ENCODE measurements at places on chromosomes 4 and X.
A peak's percentile ranks its signal among the peaks of the same experiment; 100 is the strongest.

GRCh38 chrX:12741416-12741815, 49.8 kb upstream of the PRPS2 start:
- H3K27ac ChIP-seq: no peak overlapping the region
- no peaks in the 10 kb centered on the region for H3K27me3 ChIP-seq
- H3K36me3 ChIP-seq: no peaks in the 10 kb centered on the region
- no peak for DNase-seq
- H3K4me3 ChIP-seq: no peak overlapping the region

DNA sequence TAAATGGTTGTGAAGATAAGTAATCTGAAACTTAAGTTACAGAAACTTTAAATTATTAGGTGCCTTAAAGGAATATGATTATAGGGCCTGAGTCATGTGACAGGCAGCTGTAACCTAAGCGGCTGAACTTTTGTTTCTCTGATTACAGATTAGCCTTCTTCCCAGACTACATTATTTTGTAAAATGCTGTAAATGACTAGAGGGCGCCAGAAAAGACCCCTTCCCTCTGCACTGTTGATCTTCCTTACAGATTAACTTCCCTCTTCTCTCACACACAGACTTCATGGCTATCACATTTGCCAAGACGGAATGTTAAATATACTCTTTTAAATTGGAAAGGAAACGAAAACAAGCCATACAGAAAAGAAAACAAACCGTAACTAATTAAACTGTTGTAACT, 96.6 kb downstream of the EVC2 start:
- no peak overlapping the region for H3K4me3 ChIP-seq
- H3K27ac ChIP-seq: no peak overlapping the region
- H3K4me1 ChIP-seq: no peaks in the 10 kb centered on the region
- DNase-seq: no peak

GRCh38 chr4:28350485-28350884, 1489.8 kb downstream of the STIM2 start:
- no peaks in the 10 kb centered on the region for H3K4me1 ChIP-seq
- no peaks in the 10 kb centered on the region for H3K27me3 ChIP-seq
- no peak for DNase-seq
- no peak overlapping the region for H3K4me3 ChIP-seq
- no peaks in the 10 kb centered on the region for H3K36me3 ChIP-seq

- peaks cover 2% of the 10 kb centered on the region for H3K36me3 ChIP-seq
- no peaks in the 10 kb centered on the region for H3K4me1 ChIP-seq
- no peak overlapping the region for H3K27ac ChIP-seq
- DNase-seq: no peak
These were observed 15.1 kb upstream of the REPS2 start for GRCh38 chrX:16931371-16931770.

DNA sequence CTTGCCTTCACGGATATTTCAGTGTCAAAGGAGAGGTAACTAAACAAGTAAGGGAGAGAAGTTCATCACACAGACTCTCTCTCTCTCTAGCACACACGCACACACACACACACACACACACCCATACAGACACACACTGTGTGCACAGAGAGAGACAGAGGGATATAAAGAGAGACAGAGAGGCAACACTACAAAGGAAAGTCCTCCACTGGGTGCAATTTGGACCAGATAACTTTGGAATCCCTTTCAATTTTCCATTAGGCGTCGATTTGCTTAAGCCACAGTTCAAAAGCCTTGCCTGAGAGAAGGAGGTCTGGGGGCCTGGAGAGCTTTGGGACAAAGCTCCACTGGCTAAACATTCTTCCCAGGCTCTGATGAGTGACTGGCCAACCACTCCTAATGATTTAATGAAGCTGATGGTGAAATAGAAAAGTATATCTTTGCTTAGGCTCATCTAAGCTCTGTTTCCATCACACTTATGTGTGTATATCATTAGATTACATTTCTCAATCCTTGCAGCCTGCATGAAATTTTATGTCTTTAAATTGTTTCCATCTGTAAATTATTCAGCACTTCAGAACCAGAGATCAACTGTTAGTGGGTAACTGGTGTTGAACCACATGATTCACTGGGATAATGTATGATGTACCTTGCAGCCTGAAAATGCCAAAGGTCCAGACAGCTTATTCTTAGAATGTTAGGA, 180.8 kb downstream of the MAGEB17 start:
- DNase-seq: no peak
- no peak overlapping the region for H3K4me3 ChIP-seq
- H3K36me3 ChIP-seq: no peaks in the 10 kb centered on the region
- H3K27ac ChIP-seq: no peak overlapping the region
- H3K27me3 ChIP-seq: peaks cover 34% of the 10 kb centered on the region

DNA sequence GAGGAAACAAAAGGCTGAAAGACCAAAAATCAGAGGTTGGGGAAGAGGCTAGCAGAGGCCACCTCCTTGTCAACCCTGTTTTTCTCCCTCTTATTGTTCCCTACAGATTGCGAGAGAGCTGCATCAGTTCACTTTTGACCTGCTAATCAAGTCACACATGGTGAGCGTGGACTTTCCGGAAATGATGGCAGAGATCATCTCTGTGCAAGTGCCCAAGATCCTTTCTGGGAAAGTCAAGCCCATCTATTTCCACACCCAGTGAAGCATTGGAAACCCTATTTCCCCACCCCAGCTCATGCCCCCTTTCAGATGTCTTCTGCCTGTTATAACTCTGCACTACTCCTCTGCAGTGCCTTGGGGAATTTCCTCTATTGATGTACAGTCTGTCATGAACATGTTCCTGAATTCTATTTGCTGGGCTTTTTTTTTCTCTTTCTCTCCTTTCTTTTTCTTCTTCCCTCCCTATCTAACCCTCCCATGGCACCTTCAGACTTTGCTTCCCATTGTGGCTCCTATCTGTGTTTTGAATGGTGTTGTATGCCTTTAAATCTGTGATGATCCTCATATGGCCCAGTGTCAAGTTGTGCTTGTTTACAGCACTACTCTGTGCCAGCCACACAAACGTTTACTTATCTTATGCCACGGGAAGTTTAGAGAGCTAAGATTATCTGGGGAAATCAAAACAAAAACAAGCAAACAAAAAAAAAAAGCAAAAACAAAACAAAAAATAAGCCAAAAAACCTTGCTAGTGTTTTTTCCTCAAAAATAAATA, 179.9 kb downstream of the AR start:
- H3K4me1 ChIP-seq: no peaks in the 10 kb centered on the region
- H3K4me3 ChIP-seq: no peak overlapping the region
- H3K27ac ChIP-seq: no peak overlapping the region
- no peaks in the 10 kb centered on the region for H3K27me3 ChIP-seq
- DNase-seq: no peak
- H3K36me3 ChIP-seq: no peaks in the 10 kb centered on the region

DNA sequence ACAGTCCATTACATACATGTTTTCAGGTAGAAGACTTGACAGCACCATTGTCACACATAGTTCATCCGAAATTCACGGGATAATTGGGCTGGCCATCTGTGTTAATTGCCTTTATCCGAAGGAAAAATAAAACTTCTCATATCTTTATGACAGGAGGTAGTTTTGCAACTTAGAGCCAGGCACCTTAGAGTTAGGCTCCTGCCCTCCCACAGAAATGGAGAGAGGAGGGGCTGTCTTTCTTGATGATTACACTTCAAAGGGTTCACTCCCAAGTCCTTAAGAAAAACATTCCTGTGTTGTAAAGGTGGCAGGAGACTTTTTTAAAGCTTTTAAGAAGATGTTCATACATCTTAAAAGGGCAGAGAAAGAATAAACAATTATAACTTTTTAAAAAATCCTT, 10.5 kb upstream of the SCARB2 start:
- peaks cover 34% of the 10 kb centered on the region for H3K27me3 ChIP-seq
- no peak overlapping the region for H3K4me3 ChIP-seq
- DNase-seq: no peak
- no peaks in the 10 kb centered on the region for H3K36me3 ChIP-seq

- no peaks in the 10 kb centered on the region for H3K27me3 ChIP-seq
- peaks cover 1% of the 10 kb centered on the region for H3K36me3 ChIP-seq
- H3K27ac ChIP-seq: no peak overlapping the region
- DNase-seq: no peak
These were observed 2.7 kb upstream of the TIMP1 start for GRCh38 chrX:47579537-47579936.

DNA sequence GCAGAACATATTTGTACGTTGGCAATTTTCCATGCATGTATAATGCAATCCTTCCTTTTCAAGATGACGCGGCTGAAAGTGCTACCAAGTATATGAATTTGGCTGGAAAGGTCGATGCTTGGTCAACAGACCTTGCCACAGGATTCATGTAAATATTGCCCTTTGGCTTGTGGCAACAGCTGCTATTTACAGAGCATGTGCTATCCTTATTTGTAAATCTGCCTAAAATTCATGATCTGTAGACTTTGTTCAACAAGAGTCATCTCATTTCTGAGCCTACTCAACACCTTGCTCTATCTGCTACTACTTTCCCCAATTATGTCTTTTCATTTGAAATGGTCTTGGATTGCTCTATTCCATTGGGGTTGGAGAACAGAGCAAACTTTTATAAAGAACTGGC, 1.9 kb upstream of the SMARCA1 start:
- H3K27me3 ChIP-seq: peaks cover 8% of the 10 kb centered on the region
- peaks cover 5% of the 10 kb centered on the region for H3K4me1 ChIP-seq
- H3K36me3 ChIP-seq: peaks cover 2% of the 10 kb centered on the region
- DNase-seq: no peak

DNA sequence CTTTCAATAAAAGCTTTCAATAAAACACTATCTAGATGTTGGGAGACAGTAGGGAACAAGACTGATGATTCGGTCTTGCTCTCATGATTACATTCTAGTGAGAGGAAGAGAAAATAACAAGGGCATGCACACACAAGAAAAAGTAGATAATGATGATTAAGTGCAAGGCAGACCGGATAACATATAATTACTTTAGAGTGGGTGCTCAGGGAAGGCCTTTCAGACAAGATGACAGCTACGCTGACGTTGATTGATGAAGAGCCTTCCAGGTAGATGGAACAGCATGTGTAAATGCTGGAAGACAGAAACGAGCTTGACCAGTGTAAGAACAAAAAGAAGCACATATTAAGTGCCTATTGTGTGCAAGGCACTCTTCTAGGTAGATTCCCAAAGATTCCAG, 43.4 kb downstream of the TXK start:
- peaks cover 6% of the 10 kb centered on the region for H3K36me3 ChIP-seq
- DNase-seq: no peak
- no peak overlapping the region for H3K4me3 ChIP-seq
- H3K4me1 ChIP-seq: peaks cover 3% of the 10 kb centered on the region
- no peak overlapping the region for H3K27ac ChIP-seq

DNA sequence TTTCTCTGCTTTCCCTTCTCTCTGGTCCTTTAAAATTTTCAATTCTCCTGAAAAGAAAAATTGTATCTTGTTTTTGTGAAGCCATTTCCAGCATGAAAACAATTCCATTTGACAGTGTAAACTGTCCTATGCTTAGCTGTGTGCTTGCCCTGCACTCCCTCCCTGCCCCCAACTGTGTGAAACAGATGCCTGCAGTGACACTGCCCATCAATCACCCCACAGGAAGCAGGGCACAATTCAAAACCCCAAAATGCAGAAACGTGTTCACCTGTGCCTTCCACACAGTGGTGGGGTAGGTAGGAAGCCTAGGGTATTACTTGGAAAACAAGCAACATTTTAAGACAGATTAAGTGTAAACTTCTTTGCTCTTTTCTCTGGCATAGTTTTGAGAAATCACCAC, 6.2 kb upstream of the FHDC1 start:
- no peak overlapping the region for H3K4me3 ChIP-seq
- peaks cover 4% of the 10 kb centered on the region for H3K4me1 ChIP-seq
- no peak for DNase-seq

- no peak for DNase-seq
- H3K27me3 ChIP-seq: no peaks in the 10 kb centered on the region
- no peak overlapping the region for H3K27ac ChIP-seq
- H3K36me3 ChIP-seq: peaks cover 2% of the 10 kb centered on the region
- H3K4me3 ChIP-seq: no peak overlapping the region
- H3K4me1 ChIP-seq: no peaks in the 10 kb centered on the region
These were observed 234.7 kb downstream of the DKK2 start for GRCh38 chr4:106801386-106801785.

- H3K4me3 ChIP-seq: no peak overlapping the region
- H3K4me1 ChIP-seq: no peaks in the 10 kb centered on the region
- H3K27ac ChIP-seq: no peak overlapping the region
- DNase-seq: no peak
- H3K27me3 ChIP-seq: no peaks in the 10 kb centered on the region
These were observed 35.5 kb upstream of the PCDH19 start for GRCh38 chrX:100445593-100445992.

- no peak overlapping the region for H3K27ac ChIP-seq
- no peak for DNase-seq
- no peak overlapping the region for H3K4me3 ChIP-seq
- peaks cover 10% of the 10 kb centered on the region for H3K27me3 ChIP-seq
These were observed 53.0 kb upstream of the KDR start for GRCh38 chr4:55178226-55179005.

- no peaks in the 10 kb centered on the region for H3K4me1 ChIP-seq
- no peak for DNase-seq
- no peaks in the 10 kb centered on the region for H3K27me3 ChIP-seq
- H3K36me3 ChIP-seq: no peaks in the 10 kb centered on the region
These were observed 425.3 kb downstream of the SPRY1 start for GRCh38 chr4:123821861-123822260.

GRCh38 chr4:150049682-150050081, 28.6 kb upstream of the DCLK2 start:
- no peaks in the 10 kb centered on the region for H3K4me1 ChIP-seq
- no peak overlapping the region for H3K4me3 ChIP-seq
- peaks cover 2% of the 10 kb centered on the region for H3K27me3 ChIP-seq
- no peaks in the 10 kb centered on the region for H3K36me3 ChIP-seq
- DNase-seq: no peak
- H3K27ac ChIP-seq: no peak overlapping the region

DNA sequence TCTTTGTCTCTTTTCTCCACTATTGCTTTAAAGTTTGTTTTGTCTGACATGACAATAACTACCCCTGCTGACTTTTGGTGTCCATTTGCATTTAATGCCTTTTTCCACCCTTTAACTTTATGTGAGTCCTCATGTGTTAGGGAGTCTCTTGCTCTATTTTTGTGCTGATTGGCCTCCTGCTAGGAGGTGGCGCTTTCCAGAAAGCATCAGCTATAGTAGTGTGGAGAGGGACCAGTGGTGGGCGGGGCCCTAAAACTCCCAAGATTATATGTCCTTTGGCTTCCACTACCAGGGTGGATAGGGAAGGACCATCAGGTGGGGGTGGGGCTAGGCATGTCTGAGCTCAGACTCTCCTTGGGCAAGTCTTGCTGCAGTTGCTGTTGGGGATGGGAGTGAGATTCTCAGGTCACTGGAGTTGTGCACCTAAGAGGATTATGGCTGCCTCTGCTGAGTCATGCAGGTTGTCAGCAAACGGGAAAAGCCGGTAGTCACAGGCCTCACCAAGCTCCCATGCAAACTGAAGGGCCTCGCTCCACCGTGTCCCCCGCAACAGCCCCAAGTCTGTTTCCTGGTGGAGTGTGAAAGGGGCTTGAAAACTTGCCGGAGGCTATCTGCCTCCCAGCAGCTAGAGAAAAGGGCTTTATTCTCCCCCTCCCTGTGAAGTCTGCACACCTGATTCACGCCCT, 156.3 kb downstream of the CPEB2 start:
- H3K36me3 ChIP-seq: no peaks in the 10 kb centered on the region
- no peak overlapping the region for H3K27ac ChIP-seq
- no peaks in the 10 kb centered on the region for H3K4me1 ChIP-seq
- DNase-seq: no peak

GRCh38 chrX:121008920-121009319, 23.4 kb upstream of the CT47A1 start:
- no peak overlapping the region for H3K4me3 ChIP-seq
- H3K36me3 ChIP-seq: peaks cover 1% of the 10 kb centered on the region
- no peaks in the 10 kb centered on the region for H3K4me1 ChIP-seq
- peaks cover 9% of the 10 kb centered on the region for H3K27me3 ChIP-seq

- H3K36me3 ChIP-seq: peaks cover 29% of the 10 kb centered on the region
- H3K27ac ChIP-seq: peak overlapping the region; percentile 91
- peaks cover 25% of the 10 kb centered on the region for H3K4me1 ChIP-seq
- no peaks in the 10 kb centered on the region for H3K27me3 ChIP-seq
These were observed 671 bp upstream of the EIF4E start for GRCh38 chr4:98929341-98930267.
